ENCODE measurements at places on chromosomes 12 and 14. TPM values are rescaled to one million over a fixed set of nuclear protein-coding genes. Genes with fewer than 3 reads are reported as not detected.

JAG2 gene
- total RNA-seq = 26.1 TPM

DNA sequence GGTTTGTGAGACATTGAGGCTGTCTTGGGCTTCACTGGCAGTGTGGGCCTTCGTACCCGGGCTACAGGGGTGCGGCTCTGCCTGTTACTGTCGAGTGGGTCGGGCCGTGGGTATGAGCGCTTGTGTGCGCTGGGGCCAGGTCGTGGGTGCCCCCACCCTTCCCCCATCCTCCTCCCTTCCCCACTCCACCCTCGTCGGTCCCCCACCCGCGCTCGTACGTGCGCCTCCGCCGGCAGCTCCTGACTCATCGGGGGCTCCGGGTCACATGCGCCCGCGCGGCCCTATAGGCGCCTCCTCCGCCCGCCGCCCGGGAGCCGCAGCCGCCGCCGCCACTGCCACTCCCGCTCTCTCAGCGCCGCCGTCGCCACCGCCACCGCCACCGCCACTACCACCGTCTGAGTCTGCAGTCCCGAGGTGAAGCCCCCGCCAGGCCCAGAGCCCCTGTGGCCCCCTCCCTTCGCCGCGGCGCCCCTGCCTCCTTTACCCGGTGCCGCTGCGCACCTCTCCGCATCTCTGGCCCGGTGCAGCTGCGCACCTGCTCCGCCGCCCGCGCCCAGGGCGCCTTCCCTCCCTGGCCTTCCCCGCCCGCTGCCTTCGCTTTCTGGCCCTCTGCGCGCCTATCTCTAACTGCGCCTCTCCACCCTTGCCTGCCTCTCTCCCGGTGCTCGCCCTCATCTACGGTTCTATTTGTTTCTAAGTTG, at the start of gene ENO2:
Gene ENO2, plus strand, starts transcription at position 335 of the 701 bp plus-strand sequence. CDS start 1,253 bp downstream, outside the sequence.
- H3K36me3 ChIP-seq = no peaks in the 10 kb centered on the region
- H3K27me3 ChIP-seq = no peaks in the 10 kb centered on the region
- peak; percentile 82 for DNase-seq

- no peak overlapping the region for H3K4me3 ChIP-seq
- no peak overlapping the region for H3K27ac ChIP-seq
- no peaks in the 10 kb centered on the region for H3K36me3 ChIP-seq
- no peaks in the 10 kb centered on the region for H3K27me3 ChIP-seq
Measured at GRCh38 chr14:103031566-103031911, 25.8 kb downstream of the CDC42BPB start.

- no peaks in the 10 kb centered on the region for H3K4me1 ChIP-seq
- no peak overlapping the region for H3K27ac ChIP-seq
- no peak overlapping the region for H3K4me3 ChIP-seq
- H3K27me3 ChIP-seq = no peaks in the 10 kb centered on the region
Measured at GRCh38 chr14:23646648-23647549, 10.7 kb downstream of the DHRS2 start.

DNA sequence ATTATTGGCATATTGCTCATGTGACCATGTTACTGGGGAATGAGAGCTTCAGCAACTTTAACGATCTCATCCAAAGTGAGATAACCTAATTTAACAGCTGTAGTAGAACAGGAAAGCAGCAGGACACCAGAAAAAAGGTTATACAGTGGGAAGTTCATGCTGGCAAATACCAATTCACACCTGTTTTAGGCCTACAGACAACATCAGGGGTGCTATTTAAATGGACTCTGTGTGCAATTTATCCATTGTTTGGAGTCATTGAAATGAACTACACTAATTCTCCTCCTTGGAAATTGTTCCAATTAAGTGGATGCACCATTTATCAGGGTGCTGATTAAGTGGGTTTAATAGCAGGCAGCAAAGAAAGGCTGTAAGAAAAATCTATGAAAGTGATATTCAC, 424.4 kb upstream of the LMO3 start:
- H3K36me3 ChIP-seq = no peaks in the 10 kb centered on the region
- no peaks in the 10 kb centered on the region for H3K4me1 ChIP-seq
- no peak overlapping the region for H3K4me3 ChIP-seq
- no peak for DNase-seq
- H3K27me3 ChIP-seq = no peaks in the 10 kb centered on the region

IFI27L1 gene
- 22.5 TPM for total RNA-seq

- no peaks in the 10 kb centered on the region for H3K4me1 ChIP-seq
- DNase-seq = no peak
- peaks cover 24% of the 10 kb centered on the region for H3K36me3 ChIP-seq
- H3K27me3 ChIP-seq = no peaks in the 10 kb centered on the region
Measured at GRCh38 chr14:105252552-105253328, 4.4 kb downstream of the BTBD6 start.

DNA sequence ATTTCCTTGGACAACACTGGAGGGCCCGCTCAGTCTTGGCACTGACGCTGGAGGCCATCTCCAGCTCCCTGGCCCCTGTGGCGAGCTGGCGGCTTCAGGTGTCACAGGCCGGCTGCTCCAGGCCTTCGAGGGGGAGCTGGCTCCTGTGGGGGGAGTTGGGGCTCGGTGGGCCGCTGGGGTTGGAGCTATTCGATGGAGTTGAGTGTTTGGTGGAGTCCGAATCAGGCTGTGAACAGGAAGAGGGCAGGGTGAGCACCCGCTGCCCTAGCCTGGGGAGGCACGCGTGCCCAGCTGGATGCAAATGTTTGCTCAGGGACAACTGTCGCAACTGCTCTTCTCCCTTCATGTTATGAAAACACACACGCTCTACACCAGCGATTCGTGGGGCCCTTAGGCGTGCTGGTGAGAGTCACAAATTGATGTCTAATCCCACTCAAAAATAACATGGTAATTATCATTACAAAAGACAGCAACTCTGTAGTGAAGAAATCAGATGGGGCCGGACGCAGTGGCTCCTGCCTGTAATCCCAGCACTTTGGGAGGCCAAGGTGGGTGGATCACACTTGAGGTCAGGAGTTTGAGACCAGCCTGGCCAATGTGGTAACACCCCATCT, 11.3 kb downstream of the AMN start:
- H3K27ac ChIP-seq = no peak overlapping the region
- no peak for DNase-seq
- H3K36me3 ChIP-seq = peaks cover 20% of the 10 kb centered on the region
- peaks cover 3% of the 10 kb centered on the region for H3K27me3 ChIP-seq
- peaks cover 10% of the 10 kb centered on the region for H3K4me1 ChIP-seq

- peaks cover 2% of the 10 kb centered on the region for H3K36me3 ChIP-seq
- DNase-seq = peak; percentile 39
- H3K4me3 ChIP-seq = no peak overlapping the region
- H3K27ac ChIP-seq = no peak overlapping the region
- H3K4me1 ChIP-seq = no peaks in the 10 kb centered on the region
Measured at GRCh38 chr12:19462406-19462805, 23.1 kb downstream of the AEBP2 start.

- H3K4me1 ChIP-seq = no peaks in the 10 kb centered on the region
- H3K27ac ChIP-seq = no peak overlapping the region
- H3K27me3 ChIP-seq = no peaks in the 10 kb centered on the region
- DNase-seq = peak; percentile 78
Measured at GRCh38 chr14:80987235-80988032, 32.0 kb downstream of the TSHR start.

DNA sequence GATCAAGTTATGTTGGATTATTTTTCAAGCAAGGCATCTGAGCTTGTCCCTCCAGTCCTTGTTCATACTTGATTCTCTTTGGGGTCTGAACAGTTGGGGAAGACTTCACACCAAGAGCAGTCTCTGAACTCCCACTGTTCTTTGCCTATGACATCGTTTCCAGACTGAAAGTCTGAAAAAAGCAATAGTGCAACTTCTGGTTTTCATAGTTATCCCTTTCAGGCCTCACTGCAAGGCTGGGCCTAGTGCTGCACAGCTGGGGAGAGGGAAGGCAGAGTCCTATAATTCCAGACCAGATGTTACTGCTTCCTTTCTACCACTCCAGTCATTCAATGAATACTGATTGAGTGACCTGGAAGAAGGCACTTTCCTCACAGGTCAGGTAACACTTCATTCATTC, 187.1 kb upstream of the CCND2 start:
- H3K36me3 ChIP-seq = no peaks in the 10 kb centered on the region
- H3K27me3 ChIP-seq = no peaks in the 10 kb centered on the region
- no peak overlapping the region for H3K4me3 ChIP-seq
- H3K27ac ChIP-seq = no peak overlapping the region
- no peaks in the 10 kb centered on the region for H3K4me1 ChIP-seq

DNA sequence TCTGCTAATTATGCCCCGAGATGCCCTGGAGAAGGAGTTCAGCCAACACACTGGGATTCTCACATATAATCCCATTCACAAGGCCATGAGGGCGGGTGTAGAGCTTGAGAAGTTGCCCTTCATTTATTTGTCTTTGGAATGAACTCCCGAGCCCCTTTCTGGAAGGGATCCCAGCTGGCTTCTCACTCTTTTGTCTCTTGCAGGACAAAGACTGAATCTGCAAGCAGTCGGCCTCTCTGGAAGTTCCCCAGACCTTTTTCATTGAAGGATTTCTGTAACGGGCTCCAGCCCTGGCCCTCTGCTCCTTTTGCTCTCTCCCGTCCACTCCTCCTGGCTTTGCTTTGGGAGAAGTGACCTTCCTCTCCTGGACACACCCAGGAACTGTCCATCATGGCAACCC, 163.3 kb upstream of the SFSWAP start:
- DNase-seq = no peak
- no peak overlapping the region for H3K27ac ChIP-seq
- H3K4me1 ChIP-seq = no peaks in the 10 kb centered on the region
- no peaks in the 10 kb centered on the region for H3K27me3 ChIP-seq
- no peaks in the 10 kb centered on the region for H3K36me3 ChIP-seq

- peak overlapping the region; percentile 8 for H3K27ac ChIP-seq
- peaks cover 3% of the 10 kb centered on the region for H3K4me1 ChIP-seq
- no peaks in the 10 kb centered on the region for H3K27me3 ChIP-seq
Measured at GRCh38 chr14:41605550-41606281, 960 bp upstream of the LRFN5 start.

GRCh38 chr12:27208414-27208750, 35.7 kb upstream of the STK38L start:
- H3K27me3 ChIP-seq = no peaks in the 10 kb centered on the region
- no peak overlapping the region for H3K4me3 ChIP-seq
- no peaks in the 10 kb centered on the region for H3K4me1 ChIP-seq
- no peak overlapping the region for H3K27ac ChIP-seq
- DNase-seq = no peak
- H3K36me3 ChIP-seq = no peaks in the 10 kb centered on the region

- no peak for DNase-seq
- no peak overlapping the region for H3K27ac ChIP-seq
- no peaks in the 10 kb centered on the region for H3K36me3 ChIP-seq
- no peak overlapping the region for H3K4me3 ChIP-seq
Measured at GRCh38 chr14:99549684-99550083, 54.3 kb downstream of the CCDC85C start.

FERMT2 gene
- 78.2 TPM for total RNA-seq

DNA sequence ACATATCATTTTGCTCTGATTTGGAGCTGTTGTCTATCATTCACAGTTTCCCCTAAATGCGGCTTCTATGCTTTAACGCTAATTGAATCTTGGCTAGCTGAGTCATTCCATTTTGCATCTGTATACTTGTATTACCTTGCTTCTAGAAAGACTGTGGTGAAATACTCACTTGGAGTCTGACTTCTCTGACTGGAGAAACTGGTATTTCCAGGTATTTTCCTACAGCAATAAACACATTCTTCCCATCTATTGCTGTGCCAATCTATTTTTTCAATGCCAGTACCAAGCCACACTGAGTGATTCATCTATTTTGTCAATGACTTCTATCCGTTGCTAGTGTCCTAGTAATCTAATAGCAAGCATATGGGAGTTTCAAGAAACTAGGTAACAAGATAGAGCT, 76.0 kb upstream of the ST8SIA1 start:
- H3K27ac ChIP-seq = no peak overlapping the region
- no peaks in the 10 kb centered on the region for H3K4me1 ChIP-seq
- no peaks in the 10 kb centered on the region for H3K27me3 ChIP-seq
- H3K4me3 ChIP-seq = no peak overlapping the region
- no peak for DNase-seq

GRCh38 chr12:54131641-54132280, 57.0 kb downstream of the SMUG1 start:
- H3K27me3 ChIP-seq = no peaks in the 10 kb centered on the region
- peak; percentile 55 for DNase-seq
- H3K27ac ChIP-seq = no peak overlapping the region
- no peak overlapping the region for H3K4me3 ChIP-seq
- H3K4me1 ChIP-seq = peaks cover 2% of the 10 kb centered on the region

SLC5A8 gene
- total RNA-seq = 1.6 TPM

GRCh38 chr14:75514673-75515628, 7.3 kb upstream of the BATF start:
- H3K4me3 ChIP-seq = no peak overlapping the region
- no peak overlapping the region for H3K27ac ChIP-seq
- H3K4me1 ChIP-seq = no peaks in the 10 kb centered on the region
- H3K27me3 ChIP-seq = no peaks in the 10 kb centered on the region
- no peaks in the 10 kb centered on the region for H3K36me3 ChIP-seq
- no peak for DNase-seq

DNA sequence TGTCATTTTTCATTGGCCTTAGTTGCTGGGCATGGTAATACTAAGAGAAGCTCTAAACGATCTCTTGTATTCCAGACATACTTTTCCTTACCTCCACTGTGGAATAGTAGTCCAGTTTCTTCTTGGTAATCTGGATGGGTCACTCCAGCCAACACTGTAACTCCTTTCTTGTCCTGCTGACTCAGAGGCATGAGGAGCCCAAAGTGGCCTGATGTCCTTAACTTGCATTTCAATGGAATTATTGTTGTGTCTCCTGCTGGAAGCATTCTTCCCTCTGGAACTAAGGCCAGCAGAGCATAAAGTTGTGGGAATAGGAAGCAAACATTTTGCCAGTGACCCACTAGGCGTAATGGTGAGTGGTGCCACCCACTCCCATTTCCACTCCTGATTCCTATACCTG, 33.1 kb downstream of the DAAM1 start:
- no peaks in the 10 kb centered on the region for H3K4me1 ChIP-seq
- H3K27me3 ChIP-seq = no peaks in the 10 kb centered on the region
- H3K4me3 ChIP-seq = no peak overlapping the region
- no peak for DNase-seq
- no peaks in the 10 kb centered on the region for H3K36me3 ChIP-seq
- no peak overlapping the region for H3K27ac ChIP-seq

Data from kidney (tissue), 22 donors.